Karpas-422 (cell line): ENCODE measurements at places on chromosomes 5 and 9. TPM values are rescaled to one million over a fixed set of nuclear protein-coding genes. Genes with fewer than 3 reads are reported as not detected.

Gene HARS2
- total RNA-seq, result 18.1 and 18.3 TPM in 2 replicates

Gene STK32A
- not detected in 2 replicates for total RNA-seq

Gene PCDHGB3
- 19.5 and 22.7 TPM in 2 replicates for total RNA-seq

- peaks cover 16% of the 10 kb centered on the region for H3K4me1 ChIP-seq
- H3K36me3 ChIP-seq, result no peaks in the 10 kb centered on the region
- no peak overlapping the region for H3K27ac ChIP-seq
- H3K4me3 ChIP-seq, result no peak overlapping the region
- H3K27me3 ChIP-seq, result no peaks in the 10 kb centered on the region
Observed at GRCh38 chr9:117317192-117317591, 97.7 kb downstream of the ASTN2 start.
